ENCODE measurements at places on chromosomes 4 and X.

GRCh38 chr4:188619456-188620149, 480.4 kb downstream of the TRIML1 start:
- DNase-seq = no peak

DNA sequence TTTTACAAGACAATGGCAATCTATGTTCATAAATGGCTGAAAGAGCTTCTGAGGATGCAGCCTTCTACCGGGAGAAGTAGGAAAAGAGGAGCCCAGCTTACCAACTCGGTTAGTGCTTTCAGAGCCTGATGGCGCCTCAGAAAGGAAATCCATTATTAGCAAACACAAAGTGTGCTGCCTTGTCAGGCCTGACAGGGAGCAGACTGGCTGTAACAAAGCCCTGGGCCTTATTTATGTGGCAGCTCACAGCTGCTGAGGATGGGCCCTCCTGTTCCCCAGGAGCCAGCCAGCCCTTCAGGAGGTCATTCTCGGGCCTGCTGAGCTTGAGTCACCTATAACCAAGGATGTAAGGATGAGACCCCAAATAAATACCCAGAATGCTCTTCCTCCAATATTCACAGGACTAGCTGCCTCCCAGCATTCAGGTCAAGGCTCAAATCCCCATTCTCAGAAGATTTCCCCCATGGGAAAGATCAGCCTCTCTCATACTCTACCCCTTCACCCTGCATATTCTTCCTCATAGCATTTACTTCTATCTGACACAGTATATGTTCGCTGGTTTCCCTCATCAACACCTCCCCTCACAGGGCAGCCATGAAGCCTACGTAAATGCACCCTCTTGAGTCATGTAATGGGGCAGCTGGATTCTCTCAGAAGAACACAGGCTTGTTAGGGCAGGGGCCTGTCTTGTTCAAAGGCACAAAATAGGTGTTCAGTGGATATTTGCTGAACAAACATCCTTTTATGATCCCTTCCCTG, 227.0 kb upstream of the RASGEF1B start:
- DNase-seq = no peak

- no peak for DNase-seq
Observed at GRCh38 chr4:136246876-136247275, 1285.4 kb downstream of the PCDH18 start.

- no peak for DNase-seq
Observed at GRCh38 chr4:73662709-73663546, 42.7 kb upstream of the RASSF6 start.

- DNase-seq = no peak
Observed at GRCh38 chrX:69229436-69229835, 64.2 kb upstream of the PJA1 start.
